ENCODE measurements at places on chromosomes 16 and 17.

- DNase-seq: no peak
Observed at GRCh38 chr17:68566442-68566738, 34.8 kb downstream of the FAM20A start.

GRCh38 chr16:19609359-19609758 is 53.9 kb downstream of the VPS35L start:
- no peak for DNase-seq

DNA sequence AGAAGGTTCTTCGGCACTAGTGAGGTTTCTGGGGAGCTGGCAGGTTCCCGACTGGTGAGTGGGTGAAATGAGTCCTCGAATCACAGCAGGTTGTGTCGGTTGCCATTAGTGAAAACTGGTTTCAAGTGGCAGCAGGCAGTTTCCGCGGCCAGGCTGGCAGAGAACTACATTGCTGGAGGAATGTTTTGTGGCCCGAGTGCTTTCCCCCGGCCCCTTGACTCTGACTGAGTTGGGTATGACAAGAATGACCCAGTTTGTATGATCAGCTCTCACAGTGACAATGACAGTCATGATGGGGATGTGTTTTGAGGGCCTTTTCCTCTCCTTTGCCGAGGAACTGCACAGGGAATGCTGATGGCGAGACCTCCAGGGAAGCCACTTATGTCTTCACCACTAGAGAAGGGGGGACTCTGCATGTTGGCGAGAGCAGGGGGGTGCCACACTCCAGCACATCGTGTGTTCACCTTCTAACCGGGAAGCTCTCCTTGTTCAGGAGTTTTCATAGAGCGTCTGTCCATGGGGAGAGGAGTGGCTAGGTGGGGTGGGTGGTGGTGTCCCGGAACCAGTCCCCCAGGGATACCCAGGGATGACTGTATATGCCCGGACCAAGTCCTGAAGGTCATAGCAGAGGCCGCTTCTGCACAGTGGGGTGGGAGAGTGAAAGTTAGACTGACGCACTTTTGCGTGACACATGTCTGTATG is 206.0 kb upstream of the CHMP6 start:
- no peak for DNase-seq

GRCh38 chr17:36697903-36698530 is 96.6 kb downstream of the MRM1 start:
- no peak for DNase-seq

GRCh38 chr17:35183332-35183731 is 10.9 kb downstream of the SLC35G3 start:
- no peak for DNase-seq

- DNase-seq: no peak
Observed at GRCh38 chr16:55968221-55968620, 93.0 kb upstream of the CES5A start.

All from fibroblast of skin of left biceps (primary cell).